Kidney glomerular epithelial cell (primary cell): ENCODE measurements at places on chromosomes 6 and 20.
A peak's percentile ranks its signal among the peaks of the same experiment; 100 is the strongest.

- DNase-seq = no peak
Measured at GRCh38 chr20:35600176-35600992, 15.2 kb upstream of the SPAG4 start.

- DNase-seq = no peak
Measured at GRCh38 chr6:90356012-90356421, 59.4 kb upstream of the BACH2 start.

DNA sequence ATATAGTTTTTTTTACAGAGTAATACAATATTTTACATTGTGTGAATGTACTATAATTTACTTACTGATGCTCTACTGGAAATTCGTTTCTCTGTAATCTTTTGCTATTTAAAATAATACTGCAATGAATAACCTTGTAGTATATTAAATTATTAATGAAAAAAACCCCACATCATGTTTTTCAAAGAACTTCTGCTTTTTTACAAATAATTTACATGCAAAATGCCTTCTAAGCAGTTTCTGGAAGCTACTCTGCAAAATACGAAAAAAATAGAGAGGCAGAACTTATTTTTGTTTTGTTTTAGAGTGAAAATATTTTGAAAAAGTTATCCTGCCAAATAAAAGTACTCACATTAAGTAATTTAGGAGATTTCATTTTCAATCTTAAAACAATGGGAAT is 165.8 kb upstream of the SIM1 start:
- no peak for DNase-seq

DNA sequence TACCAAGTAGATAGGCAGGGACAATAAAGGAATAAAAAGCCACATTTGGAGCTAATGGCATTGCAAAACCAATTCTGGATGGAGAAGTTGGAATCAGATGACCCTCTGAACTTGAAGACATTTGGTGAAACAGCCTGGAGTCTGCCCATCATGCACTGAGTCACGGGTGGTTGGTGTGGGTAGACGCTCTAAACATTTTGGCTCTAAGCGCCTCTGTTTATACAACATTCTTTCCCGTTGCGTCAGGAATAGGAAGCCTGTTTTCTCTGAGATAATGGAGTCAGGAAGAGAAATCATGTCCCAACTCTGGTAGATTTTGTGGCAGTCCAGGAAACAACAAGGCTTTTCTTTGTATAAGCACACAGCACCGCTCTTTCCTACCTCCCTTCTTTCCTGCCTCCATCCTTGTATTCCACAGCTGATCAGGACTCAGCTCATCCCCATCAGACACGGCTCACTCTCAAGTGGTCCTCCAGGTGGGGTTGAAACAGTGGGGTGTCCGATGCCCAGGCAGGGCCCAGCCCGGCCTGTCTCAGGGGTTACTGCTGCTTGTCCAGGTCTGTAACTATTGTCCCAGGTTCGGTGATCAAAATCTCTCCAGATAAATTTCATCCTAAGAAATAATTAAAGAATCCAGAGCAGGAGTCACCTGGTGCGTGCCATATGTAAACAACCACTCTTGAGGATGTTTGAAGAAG is 12.1 kb upstream of the RAMACL start:
- DNase-seq = peak; percentile 67

DNA sequence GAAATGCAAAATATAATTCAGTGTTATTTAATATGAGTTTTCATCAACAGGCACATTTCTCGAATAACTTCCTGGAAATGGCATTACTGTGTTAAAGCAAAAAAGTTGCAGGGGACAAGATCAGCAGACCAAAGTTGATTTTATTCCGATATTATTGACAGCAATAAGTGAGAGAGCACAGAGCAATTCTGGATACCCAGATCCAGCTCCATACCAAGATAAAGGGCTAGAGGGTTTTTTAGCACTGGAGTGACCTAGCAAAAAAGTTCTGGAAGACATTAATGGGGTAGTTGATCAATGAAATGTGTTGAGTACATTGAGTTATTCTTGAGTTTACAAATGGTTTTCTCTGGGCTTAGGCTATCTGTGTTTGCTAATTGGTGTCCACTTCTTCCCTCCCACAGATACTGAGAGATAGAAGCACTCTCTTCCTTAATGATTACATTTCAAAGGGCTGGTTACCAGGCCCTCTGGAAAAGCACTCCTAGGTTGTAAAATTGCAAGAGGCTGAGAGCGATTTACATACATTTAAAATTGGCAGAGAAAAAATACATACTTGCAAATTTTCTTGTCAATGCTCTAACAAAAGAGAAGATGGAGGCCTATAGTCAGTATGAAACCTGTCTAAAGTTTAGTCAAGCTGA is 47.0 kb upstream of the MANEA start:
- DNase-seq = no peak

DNA sequence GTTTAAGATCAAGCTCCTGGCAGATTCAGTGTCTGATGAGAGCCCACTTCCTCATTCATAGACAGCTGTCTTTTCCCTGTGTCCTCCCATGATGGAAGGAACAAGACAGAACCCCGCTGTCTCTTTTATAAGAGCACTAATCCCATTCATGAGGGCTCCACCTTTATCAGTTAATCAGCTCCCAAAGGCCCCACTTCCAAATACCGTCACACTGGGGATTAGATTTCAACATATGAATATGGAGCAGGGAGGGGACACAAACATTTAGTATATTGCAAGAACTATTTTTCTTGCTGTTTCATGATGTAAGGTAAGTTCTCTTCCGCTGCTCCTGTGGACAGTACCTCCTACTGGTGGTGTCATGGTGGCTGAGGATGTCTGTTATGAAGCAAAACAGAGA is 158.3 kb upstream of the IRAK1BP1 start:
- no peak for DNase-seq

GRCh38 chr20:25247000-25247517 is 826 bp upstream of the PYGB start:
- peak; percentile 66 for DNase-seq
